Endodermal cell (in vitro differentiated cells): ENCODE measurements at places on chromosomes 7 and 10. TPM values are rescaled to one million over a fixed set of nuclear protein-coding genes. Genes with fewer than 3 reads are reported as not detected.
A peak's percentile ranks its signal among the peaks of the same experiment; 100 is the strongest.

GRCh38 chr10:20993389-20993788 is 96.3 kb upstream of the NEBL start:
- peak overlapping the region; percentile 30 for H3K4me3 ChIP-seq
- no peaks in the 10 kb centered on the region for H3K36me3 ChIP-seq
- H3K4me1 ChIP-seq, result peaks cover 23% of the 10 kb centered on the region
- no peak overlapping the region for H3K27ac ChIP-seq
- DNase-seq, result no peak
- H3K27me3 ChIP-seq, result no peaks in the 10 kb centered on the region

GRCh38 chr7:138204285-138204981 is 128.2 kb downstream of the AKR1D1 start:
- DNase-seq, result no peak
- no peaks in the 10 kb centered on the region for H3K27me3 ChIP-seq
- no peak overlapping the region for H3K4me3 ChIP-seq
- H3K36me3 ChIP-seq, result no peaks in the 10 kb centered on the region

DNA sequence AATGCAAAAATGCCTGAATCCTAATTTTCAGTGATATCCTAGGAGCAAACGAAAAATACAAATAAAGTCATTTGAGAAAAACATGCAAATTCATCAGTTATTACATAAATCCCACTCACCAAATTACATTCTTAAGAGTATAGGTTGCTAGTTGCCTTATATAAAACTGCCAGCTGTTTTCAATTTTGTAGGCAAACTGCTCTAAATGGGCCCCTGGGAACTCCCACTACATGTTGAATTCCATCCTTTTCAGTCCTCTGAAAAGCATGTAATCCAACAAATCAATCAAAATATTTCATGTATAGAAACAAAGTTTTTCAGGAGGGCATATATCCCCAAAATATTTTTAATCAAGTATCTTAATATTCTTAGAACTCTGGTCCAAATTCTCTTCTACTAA is 2.1 kb upstream of the JMJD1C start:
- H3K36me3 ChIP-seq, result no peaks in the 10 kb centered on the region
- H3K27me3 ChIP-seq, result no peaks in the 10 kb centered on the region
- H3K4me3 ChIP-seq, result no peak overlapping the region
- no peak overlapping the region for H3K27ac ChIP-seq

- no peaks in the 10 kb centered on the region for H3K36me3 ChIP-seq
- no peaks in the 10 kb centered on the region for H3K4me1 ChIP-seq
- DNase-seq, result peak; percentile 87
- H3K4me3 ChIP-seq, result no peak overlapping the region
These were observed 121.9 kb downstream of the PTPRZ1 start for GRCh38 chr7:121994625-121995410.

DNA sequence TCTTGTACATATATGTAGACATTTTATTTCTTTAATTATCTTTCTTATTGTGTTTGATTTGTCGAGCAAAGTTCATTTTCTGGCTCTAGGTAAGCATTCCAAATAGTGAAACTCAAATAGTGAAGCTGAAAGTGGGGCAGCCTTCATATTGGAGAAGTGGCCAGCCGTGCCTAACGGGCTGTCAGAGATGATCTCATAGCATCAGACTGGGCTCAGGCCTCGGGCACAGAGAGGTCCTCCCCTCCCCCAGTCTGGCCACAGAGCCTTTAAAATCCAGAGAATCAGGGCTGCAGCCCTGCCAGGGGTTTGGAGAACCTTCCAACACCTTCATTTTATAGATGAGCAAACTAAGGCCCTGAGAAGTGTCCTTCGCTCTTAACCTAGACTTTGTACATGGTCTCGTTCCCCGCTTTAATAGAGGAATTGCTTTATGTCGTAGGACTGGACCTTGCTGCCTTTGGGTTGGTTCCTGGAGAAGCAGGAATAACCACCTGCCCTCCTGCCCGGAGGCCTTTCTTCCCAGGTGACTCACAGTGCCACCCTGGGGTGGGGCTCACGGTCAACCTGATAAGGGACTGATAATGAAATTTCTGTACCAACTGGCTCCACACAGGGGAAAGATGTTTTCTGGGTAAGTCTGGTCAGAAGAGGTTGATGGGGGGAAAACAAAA is 7.3 kb downstream of the TSPAN15 start:
- no peaks in the 10 kb centered on the region for H3K36me3 ChIP-seq
- H3K27me3 ChIP-seq, result peaks cover 6% of the 10 kb centered on the region
- DNase-seq, result peak; percentile 32
- H3K4me3 ChIP-seq, result no peak overlapping the region

CCZ1B gene
- 66.8 and 84.7 TPM in 2 replicates for total RNA-seq

IL6 gene
- 0.61 to 0.64 TPM in 2 of 3 replicates, not detected in the other for total RNA-seq
